ENCODE measurements at places on chromosomes 7 and 10.

DNA sequence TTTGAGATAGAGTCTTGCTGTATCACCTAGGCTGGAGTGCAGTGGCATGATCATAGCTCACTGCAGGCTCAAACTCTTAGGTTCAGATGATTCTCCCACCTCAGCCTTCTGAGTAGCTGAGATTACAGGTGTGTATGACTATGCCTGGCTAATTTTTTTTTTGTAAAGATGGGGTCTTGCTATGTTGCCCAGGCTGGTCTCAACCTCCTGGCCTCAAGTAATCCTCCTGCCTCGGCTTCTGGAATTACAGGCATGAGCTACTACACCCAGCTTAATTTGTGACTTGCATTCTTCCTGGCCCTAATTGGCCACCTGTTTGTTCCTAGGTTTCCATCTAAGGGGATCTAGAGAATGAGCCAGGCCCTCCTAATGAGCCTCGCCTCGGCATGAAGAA is 9.3 kb downstream of the ARHGAP22 start:
- no peak for DNase-seq

DNA sequence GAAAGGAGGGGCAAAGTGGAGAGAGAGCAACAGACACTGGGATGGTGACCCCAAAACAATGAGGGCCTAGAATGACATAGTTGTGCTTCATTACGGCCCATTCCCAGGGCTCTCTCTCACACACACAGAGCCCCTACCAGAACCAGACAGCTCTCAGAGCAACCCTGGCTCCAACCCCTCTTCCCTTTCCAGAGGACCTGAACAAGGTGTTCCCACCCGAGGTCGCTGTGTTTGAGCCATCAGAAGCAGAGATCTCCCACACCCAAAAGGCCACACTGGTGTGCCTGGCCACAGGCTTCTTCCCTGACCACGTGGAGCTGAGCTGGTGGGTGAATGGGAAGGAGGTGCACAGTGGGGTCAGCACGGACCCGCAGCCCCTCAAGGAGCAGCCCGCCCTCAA is 20.7 kb downstream of the PRSS2 start:
- peak; percentile 6 for DNase-seq

GRCh38 chr10:102435133-102435497 is 2.7 kb upstream of the CUEDC2 start:
- DNase-seq, result no peak

GRCh38 chr7:34128762-34129161 is 223.4 kb downstream of the BMPER start:
- no peak for DNase-seq

DNA sequence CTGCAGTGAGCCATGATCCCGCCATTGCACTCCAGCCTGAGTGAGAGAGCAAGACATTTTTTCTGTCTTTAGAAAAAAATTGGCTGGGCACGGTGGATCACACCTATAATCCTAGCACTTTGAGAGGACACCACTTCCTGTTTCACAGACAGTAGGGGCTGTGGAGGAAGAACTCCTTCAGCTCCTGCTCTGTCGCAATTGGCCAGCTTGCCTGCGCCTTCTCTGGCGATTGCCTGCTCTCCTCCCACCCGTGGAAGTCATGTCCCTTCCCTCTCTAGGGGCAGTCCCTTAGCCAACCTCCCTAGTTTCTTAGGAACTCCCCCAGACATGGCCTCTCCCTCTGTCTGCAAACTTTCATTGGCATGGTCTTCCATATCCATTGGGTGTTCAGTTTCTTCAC is 8.7 kb downstream of the PDSS1 start:
- no peak for DNase-seq

DNA sequence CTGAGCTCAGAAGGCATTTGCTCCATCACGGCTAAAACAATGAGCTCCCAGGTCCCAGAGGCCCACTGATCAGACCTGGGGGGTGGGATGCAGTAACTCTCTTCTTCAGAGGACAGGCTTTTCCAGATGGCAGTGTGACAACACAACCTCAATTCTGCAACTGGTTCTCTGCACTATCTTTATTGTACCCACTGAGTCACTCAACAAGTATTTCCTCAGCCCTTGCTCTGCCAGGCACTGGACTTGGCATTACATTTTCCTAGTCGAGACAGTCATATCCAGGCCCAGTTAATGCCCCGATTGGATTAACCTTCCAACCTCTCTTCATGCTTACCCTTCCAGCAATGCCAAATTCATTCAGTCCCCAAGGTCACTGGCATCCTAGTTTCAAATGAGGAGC is 72.6 kb downstream of the JAZF1 start:
- DNase-seq, result no peak

- no peak for DNase-seq
These were observed 42.9 kb downstream of the SH3PXD2A start for GRCh38 chr10:103812432-103812831.

GRCh38 chr7:111159426-111159825 is 68.5 kb downstream of the LRRN3 start:
- DNase-seq, result no peak

DNA sequence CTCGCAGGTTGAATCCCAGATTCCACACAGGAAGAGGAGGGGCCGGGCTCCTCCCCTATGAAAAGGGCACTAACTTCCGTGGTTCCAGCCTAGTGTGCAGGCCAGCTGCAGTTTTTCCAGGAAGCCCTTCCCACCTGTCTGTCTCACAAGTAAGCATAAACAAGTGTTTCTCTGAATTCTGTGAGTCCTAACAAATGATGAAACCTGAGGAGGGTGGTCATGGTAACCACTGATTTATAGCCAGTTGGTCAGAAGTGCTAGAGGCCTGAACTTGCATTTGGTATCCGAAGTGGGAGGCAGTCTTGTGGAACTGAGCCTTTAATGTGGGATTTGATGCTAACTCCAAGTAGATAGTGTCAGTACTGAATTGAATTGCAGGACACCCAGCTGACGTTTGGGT is 54.7 kb upstream of the STEAP4 start:
- no peak for DNase-seq

DNA sequence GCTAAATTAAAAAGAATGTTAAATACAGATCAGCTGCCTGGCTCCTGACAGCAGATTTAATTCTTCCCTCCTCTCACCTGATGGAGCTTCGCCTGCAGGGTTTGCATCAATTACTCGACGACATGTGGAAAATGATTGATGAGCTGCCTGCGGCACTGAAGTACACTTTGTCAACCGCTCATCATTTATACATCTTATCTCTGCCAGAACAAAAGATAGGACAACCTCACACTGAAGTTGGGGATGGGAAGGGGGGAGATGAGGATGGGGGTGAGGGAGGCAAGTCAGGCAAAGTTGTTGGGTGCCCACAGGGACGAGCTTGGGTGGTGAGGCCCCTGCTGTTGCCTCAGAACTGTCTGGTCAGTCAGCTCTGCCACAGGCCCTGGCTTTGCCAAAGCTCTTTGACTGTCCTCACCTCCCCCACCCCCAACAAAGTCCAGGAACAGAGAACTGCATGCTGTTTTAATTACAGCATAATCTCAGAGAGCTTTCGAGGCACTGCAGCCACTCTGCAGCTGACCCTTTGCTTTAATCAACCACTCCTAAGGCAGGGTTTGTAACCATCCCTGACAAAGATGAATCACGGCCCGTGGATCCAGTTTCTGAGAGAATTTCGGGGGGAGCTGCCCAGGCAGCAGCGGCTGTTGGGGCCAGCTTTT is 702.3 kb downstream of the LRMDA start:
- no peak for DNase-seq

GRCh38 chr7:33061282-33061937 is 1.2 kb downstream of the NT5C3A start:
- DNase-seq, result no peak
